ENCODE measurements at places on chromosomes 1 and 21.

GRCh38 chr1:226781937-226782609 is 43.0 kb upstream of the ITPKB start:
- no peak for DNase-seq

GRCh38 chr1:20361805-20362381 is 71.2 kb downstream of the VWA5B1 start:
- DNase-seq: no peak

- no peak for DNase-seq
Observed at GRCh38 chr1:84570436-84571149, 3.6 kb downstream of the CTBS start.

DNA sequence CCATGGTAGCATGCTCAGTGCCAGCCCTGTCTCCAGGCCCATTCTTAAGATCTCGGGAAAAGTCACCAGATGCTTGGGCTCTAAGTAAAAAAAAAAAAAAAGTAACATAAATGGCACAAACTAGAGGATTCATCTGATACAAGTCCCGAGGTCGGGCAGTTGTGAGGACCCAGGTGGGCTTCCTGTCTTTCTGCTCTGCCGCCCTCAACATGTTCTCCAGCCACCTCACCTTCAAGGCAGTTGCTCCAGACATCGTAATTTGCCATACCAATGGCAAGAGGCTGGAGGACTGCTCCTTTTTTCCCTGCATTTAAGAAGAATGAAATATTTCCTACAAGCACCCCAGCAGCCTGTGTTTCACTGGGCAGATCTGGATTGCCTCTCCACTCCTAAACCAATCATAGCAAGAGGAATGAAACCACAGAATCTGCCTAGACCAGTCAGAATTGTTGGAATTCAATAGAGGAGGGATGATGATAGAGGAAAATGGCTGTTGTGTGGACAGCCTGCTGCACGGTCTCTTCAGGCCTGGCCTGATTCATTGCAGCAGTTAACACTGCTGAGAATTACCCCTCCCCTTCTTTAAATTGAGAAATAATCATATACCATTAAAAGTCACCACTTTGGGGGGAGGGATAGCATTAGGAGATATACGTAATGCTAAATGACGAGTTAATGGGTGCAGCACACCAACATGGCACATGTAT is 5.4 kb downstream of the HMGN2 start:
- no peak for DNase-seq

DNA sequence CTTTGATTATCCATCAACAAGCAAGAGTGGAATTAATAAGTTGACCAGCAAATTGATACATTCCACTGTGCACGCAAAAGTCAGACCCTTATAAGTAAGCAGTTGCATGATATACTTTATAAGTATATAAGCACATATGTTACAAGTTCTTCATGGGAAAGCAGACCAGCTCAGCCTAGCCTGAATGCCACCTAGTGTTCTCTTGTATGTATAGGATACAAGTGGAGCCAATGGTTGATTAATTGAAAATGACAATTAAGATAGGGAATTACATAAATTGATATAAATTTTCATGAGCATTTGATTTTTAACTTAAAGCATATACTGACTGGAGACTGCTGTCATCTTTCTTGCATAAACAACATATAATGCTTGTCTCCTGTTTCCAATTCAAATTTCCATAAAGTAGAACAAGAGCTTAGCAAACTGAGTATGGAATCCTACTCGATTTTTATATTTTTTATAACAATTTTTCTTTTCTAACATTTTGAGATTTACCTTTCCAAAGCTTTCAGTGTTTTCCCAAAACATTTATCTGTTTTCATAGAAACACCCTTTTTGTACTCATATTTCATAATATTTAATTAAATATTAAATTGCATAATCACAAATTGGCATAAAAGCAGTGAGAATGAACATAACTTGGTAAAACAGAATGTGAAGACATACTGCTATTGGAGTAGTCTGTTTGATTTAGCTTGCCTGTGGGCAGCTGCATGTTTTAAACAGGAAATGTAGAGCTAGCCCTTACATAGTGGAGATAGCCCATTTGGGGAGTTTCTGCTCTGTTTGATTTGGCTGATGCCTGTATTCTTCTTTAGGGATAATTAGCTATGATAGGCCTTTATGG is 62.8 kb downstream of the MAGI3 start:
- DNase-seq: peak; percentile 67

DNA sequence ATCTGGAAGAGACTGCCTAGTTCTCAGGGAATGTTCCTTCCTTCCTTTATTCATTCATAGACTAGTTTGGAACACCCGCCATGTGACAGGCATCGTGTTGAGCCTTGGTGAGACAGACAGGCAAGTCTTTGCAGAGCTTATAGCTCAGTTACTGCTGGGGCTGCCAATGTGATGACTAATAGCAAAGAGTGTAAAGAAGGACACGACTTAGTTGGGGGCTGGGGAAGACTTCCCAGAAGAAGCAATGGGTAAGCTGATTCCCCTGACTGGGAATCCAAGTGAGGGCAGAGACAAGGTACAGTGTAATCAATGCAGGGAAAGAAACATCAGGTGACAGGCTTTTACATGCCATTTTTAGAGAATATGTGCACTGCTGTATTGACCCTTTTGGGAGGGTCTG is 51.2 kb downstream of the TENT5C start:
- no peak for DNase-seq

GRCh38 chr1:91872000-91872399 is 14.0 kb downstream of the TGFBR3 start:
- no peak for DNase-seq

DNA sequence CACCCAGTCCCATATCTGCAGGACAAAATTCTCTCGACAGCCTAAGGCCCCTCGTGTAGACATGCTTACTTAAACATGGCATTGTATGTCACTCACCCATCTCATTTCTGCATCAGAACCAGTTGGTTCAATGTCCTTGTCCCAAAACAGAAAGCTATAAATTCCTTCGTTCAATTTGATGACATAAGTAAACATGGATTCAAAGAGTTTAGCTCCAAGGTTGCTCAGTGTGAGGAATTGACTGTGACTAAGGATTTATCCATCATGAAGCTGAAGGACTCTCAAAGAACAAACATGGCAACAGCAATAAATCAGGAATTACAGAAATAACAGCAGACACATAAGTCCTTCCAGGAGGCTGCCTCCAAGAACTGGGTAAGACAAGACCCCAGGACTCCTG is 237.2 kb downstream of the TOMM20 start:
- DNase-seq: no peak

GRCh38 chr1:184222652-184223052 is 164.2 kb upstream of the C1orf21 start:
- peak; percentile 47 for DNase-seq

DNA sequence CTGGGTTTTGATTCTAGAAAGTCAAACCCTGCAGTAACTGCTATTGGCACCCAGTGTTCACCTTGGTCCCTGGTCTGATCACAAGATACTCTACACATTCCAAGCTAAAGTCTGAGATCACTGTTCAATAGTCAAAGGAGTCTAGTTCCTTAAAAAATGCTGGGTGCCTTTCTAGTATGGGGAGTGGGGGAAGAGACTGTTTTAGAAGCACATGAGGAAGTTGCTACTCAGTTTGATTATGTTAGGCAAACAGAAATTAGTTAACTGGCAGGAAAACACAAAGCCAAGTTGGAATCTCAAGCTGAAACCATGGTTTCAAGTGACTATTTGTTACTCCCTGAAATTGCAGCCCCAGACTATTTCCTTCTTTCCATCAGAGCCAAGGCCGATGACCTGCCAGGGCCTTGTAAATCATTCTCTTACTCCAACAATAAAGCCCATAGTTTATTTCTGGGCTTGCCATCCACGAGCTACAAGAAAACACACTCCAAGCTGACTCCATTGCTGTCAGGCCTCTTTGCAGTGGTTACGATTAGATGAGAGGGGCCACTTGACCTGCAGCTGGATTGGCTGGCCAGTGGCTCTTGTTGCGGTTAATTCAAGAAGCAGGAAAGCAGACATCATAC is 21.1 kb upstream of the VTCN1 start:
- DNase-seq: no peak

DNA sequence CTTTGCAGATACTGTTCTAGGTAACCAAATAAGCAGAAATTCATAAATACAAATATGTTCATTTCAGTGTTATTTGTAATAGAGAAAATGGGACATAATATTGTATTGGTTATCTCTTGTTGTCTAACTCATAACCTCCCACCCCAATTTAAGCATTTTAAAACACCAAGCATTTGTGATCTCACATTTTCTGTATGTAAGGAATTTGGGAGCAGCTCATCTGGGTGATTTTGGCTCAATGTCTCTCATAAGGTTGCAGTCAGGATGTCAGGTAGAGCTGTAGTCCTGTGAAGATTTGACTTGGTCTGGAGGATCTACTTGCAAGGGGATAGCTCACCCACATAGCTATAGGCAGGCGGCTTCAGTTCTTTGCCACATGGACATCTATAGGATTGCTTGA is 29.5 kb downstream of the CEP350 start:
- DNase-seq: no peak

DNA sequence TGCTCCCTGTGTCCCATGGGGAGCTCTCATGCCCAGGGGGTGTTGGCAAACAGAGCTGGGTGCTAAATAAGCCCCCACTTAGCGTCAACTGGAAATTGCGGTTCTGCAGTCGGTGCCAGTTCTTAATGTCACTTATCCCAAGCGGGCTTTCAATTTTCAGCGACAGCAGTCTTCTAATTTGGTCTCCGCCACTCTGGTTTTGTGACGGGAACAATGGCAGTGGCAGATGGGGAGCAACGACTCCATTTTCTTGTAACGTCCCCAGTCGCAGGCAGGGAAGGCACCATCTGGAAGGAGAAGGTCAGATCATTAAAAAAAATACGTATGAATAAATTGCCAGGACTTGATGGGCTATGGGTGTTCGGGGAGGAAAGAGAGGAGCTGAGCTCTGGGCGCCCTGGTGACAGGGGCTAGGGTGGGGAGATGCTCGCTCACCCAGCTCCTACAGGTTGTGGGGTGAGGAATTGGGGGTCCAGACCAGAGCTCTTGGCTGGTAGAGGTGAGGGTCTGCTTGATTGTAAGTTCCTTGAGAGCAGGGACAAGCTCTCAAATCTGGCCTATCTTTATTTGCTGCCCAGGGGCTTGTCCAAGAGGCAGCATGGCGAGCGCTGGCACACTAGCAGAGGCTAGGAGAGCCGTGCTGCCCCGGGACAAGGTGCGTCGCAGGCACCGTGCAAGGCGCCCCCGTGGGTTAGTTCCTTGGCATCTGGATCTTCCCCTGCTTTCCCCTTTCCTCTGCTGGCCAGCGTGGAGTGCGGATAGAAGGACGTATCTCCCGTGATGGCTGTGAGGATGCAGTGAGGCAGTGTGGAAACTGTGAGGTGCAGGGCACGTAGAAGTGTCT is 105.8 kb downstream of the ARHGEF10L start:
- DNase-seq: no peak

GRCh38 chr21:42736646-42737350 is 83.4 kb downstream of the PDE9A start:
- no peak for DNase-seq

- no peak for DNase-seq
Observed at GRCh38 chr1:65773391-65774123, 19.1 kb upstream of the PDE4B start.

DNA sequence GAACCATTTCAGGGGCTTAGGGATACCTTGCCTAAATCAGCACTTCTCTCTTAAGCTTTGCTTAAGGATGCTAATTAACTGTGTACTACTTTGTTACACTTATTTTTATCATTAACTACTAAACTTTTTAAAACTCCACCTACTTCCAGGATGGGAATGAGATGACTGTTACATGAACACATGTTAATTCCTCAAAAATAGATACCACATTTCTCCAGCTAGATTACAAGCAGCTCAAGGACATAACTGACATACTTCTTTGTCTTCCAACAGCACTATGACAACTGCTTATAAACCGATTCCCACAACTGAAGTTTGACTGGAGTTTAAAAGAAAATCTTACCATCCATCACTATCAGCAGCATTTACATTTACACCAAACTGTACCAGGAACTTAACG is 53.7 kb downstream of the TP53BP2 start:
- DNase-seq: no peak

All from NCI-H774 (cell line).